Islet precursor cell (in vitro differentiated cells): ENCODE measurements at places on chromosomes 1 and 21.

GRCh38 chr1:19484338-19484797 lies 971 bp downstream of the CAPZB start:
- DNase-seq: no peak

DNA sequence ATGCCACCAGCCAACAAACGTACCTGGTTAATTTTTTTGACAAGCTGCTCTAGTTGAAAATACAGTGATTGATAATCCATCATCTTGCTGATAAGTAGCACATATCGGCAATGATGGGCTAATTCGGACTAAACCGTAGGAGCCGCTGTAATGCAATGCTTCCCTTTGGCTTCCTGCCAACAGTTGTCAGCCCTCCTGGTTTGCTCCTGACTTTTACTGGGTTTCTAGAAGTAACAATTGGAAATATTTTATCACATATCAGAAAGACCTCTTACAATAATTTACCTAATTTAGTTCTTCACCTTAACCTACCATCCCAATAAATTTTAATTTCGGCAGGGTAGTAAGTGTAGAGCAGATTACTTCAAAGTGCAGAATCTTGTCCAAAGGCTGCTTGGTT lies 148.5 kb downstream of the DHRS3 start:
- DNase-seq: no peak

- no peak for DNase-seq
Observed at GRCh38 chr1:156551869-156552268, 20.5 kb downstream of the IQGAP3 start.

- no peak for DNase-seq
Observed at GRCh38 chr1:195185736-195186135, 1422.5 kb downstream of the KCNT2 start.

- DNase-seq: no peak
Observed at GRCh38 chr1:170262276-170262939, 116.6 kb downstream of the NTMT2 start.

DNA sequence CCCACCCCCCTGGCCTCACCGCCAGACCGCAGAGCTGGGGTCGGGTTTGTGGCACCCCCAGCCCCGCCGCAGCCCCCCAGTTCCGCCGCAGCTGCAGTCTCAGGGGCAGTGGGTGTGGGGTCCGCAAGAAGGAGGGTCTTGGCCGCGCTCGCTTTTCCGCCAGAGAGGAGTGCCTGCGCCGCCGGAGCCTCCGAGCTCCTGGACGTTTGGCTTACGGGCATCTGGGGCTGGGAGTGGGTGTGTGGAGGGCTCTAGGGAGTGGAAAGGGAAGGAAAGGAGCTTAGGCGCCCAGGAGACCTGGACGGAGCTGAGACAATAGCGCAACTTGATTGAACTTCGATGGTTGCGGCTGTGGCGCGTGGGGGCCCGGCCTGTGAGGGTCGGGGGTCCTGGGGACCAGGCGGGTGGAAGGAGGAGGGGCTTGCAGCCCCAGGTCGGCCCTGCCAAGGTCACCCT lies 88.8 kb upstream of the IPO9 start:
- peak; percentile 71 for DNase-seq
